Cardiac muscle cell (in vitro differentiated cells and primary cell): ENCODE measurements at places on chromosomes 6 and 20. TPM values are rescaled to one million over a fixed set of nuclear protein-coding genes. Genes with fewer than 3 reads are reported as not detected.

The SIRPB1 gene
- not detected in 2 replicates for polyA plus RNA-seq

The ADGRG6 gene
- 2.4 and 3.7 TPM in 2 replicates for polyA plus RNA-seq

The DNAH8 gene
- polyA plus RNA-seq = not detected in 2 replicates

The TCP11 gene
- polyA plus RNA-seq = 0.54 TPM in 1 of 2 replicates, not detected in the other

DNA sequence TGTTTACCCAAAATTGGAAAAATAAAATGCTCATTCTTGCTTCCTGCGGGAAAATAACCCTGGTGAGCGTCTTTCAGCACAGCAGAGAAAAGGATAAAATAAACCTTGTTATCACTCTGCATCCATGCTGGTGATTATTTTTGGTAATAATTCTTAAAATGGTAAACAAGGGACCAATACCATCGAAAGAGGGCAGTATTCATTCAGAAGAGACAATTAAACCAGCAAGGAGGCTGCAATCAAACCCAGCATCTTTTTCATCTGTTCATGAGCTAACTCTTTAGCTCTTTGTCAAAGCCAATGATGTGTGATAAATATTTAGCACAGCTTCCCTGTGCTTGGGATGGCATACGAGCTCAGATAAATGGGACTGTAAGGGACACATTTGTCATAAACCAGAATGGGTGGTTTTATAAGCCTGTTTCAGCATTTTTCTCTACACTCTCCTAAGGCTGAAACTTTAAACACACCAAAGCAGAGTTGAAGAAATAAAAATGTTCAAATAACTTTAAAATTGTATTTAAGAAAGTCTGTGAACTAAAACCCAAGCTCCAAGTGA is 34.4 kb downstream of the CDH26 start:
- no peak for DNase-seq

- no peak for DNase-seq
These were observed 52.8 kb upstream of the UTRN start for GRCh38 chr6:144232176-144232831.
